Hindlimb muscle (tissue), 1 donor: ENCODE measurements at places on chromosomes 1 and 21. TPM values are rescaled to one million over a fixed set of nuclear protein-coding genes. Genes with fewer than 3 reads are reported as not detected.

DNA sequence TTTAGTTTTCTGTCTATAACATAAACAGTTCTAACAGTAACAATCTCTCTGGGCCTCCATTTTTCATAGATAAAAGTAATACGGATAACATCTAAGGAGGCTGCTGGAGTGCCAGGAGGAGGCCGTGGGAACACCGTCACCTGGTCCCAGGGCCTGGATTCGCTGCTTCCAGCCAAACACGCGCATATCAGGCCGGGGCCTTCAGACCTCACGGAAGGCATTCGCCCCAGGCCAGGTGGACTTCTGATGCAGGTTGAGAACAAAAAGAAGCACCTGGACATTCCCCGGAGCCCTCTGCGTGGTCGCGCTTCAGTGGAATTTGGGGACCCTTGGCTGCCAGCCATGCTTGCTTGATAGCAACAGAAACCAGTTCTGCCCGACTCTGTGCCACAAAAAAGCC, 113.1 kb upstream of the GUCA2B start:
- no peak for DNase-seq

SERPINC1 gene
- 0.12 TPM for polyA plus RNA-seq

DNA sequence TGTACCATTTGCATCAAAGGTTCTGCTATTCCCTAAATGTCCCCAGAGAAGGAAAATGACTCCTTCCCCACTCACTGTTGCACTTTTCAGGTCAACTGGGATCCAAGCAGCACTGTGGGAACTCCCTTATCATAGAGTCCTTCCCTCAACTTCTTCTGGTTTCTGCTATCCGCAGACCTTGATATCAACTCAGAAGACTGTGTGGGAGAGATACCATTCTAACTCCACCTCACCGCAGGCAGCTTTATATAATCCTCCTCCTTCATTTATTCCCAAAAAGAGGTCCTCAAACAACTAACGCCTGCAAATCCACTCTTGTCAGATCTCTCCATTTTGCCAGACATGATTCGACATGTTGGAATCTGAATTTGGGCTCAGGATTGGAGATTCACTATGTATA, 27.3 kb downstream of the LHX9 start:
- no peak for DNase-seq

DNA sequence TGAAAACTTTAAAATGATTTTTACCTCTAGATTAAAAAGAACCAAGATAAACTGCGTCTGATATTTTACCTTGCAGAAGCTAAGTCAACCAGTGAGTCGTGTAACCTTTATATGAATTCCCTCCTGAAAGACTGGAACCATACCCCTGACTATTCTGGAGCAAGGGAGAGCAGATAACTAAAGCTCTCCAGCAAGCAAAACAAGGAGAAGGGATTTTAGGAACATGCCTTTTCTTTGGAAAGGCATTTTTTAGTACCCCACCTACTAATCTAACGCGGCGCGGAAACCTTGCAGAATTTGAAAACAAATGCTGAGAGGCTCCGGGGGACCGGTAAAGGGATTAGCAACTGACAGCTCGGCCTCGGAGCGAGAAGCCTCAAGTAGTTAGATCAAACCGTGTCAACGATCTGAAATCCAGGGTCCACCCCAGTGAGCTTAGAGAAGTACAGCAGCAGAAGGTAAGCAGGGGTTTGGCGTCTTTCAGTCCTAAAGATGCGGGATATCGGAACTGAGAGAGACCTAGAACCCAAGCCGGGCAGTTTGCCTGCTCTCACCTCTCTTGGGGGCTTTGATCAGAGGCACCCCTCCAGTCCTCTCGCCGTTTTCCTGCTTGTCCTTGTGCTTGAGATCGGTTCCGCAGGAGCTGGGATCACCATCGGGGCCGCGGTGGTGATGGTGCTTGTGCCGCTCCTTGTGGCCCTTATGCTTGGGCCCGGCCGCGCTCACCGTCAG, 954 bp downstream of the RSBN1 start:
- DNase-seq = no peak

- DNase-seq = no peak
Observed at GRCh38 chr1:239617259-239617658, 230.9 kb downstream of the CHRM3 start.

DNA sequence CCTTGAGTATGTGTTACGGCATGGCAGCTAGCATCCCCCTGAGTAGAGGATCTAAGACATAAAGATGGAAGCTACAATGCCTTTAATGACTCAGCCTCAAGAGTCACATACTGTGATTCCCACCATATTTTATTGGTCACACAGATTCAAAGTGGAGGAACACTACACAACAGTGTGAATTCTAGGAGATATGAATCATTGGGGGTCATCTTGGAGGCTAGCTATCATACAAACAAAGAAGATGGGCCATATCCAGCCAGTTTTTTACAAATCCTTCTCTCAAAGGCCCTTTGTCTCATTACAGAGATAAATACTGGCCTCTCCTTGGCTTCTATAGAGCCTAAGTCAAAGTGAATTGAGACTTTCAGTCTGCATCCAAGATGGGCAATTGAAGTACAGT, 177.0 kb downstream of the TBX15 start:
- no peak for DNase-seq

DNA sequence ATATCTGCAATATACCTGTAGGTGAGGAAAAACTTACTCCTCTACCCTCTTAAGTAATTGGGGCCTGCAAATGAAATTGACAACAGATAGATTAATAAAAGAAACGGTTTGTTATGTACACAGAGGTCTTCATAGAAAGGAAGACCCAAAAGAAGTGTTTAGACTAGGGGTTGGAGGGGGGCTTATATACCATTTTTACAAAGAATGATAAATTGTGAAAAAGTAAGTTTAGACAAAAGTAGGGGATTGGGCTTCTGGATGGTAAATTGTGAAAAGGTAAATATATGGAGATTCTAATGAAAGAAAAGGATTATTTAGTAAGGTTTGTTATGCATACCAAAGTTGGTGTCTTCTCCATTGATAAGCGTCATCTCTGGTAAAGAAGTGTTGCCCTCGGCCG, 73.2 kb upstream of the KIAA1614 start:
- DNase-seq = no peak

DNA sequence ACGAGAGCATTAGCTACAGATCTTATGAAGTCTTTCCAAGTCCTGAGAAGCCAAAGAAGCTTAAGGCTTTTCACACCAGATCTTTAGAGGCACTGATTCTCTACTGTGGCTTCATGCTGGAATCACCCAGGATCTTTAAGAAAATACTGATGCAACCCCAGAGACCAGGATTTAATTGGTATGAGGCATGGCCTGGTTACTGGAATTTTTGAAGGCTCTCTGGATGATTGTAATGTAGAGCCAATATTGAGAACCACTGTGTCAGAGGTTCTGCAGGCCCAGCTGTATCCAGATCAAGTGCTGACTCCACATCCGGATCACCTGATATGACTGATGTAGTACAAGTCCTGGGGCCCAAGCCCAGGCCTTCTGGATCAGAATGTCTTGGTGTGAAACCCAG, 105.7 kb downstream of the PLPPR5 start:
- DNase-seq = no peak

- DNase-seq = no peak
Observed at GRCh38 chr1:90977522-90977921, 44.3 kb downstream of the ZNF644 start.

DNA sequence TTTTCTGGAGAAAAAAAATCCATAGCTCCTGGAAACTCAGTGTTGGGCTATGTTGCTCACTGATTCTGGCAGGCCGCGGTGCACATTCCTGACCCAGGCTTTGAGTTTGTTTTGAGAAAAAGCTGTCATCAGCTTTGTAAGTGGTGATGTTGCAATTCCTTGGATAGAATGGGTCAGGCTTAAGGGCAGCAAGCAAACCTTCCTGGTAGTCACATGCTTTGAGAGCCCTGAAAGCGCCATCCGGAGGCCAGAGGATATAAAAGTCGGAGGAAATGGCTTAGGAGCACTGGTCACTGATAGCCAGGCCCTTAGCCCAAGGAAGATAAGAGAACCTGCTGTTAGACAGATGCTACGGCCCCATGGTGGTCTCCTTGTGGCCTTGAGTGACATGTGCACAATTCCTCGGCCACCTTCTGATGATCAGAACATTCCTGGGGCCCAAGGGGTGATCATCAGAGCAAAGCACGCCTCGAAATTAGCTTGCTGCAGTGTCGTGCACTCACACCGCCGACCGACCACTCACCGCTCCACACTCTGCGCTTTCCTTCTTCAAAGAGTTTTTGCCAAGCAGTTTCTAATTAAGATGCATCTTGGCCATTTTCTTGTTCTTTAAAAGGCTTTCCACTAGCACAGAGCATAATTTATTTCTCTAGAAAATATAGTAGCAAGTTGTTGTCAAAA, 78.6 kb downstream of the MAN1C1 start:
- DNase-seq = peak; percentile 60

DNA sequence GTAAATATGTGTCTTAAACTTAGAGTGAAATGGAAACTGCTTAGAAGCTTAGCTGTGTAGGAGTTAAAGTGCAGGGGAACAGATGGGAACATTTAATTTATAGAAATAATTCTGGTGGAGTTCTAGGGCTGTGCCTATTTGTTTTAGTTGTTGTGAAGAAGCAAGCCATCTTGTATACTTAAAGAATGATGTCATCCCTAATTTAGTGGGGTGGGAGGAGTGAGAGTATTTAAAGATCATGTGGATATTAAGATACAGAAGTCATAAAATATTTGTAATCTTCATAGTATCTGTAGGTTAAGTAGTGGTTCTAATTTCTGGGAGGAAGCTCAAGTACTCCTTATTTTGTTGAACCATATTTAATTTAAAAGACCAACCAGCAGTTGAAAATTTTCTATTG, 41.5 kb downstream of the BACH1 start:
- no peak for DNase-seq

DNA sequence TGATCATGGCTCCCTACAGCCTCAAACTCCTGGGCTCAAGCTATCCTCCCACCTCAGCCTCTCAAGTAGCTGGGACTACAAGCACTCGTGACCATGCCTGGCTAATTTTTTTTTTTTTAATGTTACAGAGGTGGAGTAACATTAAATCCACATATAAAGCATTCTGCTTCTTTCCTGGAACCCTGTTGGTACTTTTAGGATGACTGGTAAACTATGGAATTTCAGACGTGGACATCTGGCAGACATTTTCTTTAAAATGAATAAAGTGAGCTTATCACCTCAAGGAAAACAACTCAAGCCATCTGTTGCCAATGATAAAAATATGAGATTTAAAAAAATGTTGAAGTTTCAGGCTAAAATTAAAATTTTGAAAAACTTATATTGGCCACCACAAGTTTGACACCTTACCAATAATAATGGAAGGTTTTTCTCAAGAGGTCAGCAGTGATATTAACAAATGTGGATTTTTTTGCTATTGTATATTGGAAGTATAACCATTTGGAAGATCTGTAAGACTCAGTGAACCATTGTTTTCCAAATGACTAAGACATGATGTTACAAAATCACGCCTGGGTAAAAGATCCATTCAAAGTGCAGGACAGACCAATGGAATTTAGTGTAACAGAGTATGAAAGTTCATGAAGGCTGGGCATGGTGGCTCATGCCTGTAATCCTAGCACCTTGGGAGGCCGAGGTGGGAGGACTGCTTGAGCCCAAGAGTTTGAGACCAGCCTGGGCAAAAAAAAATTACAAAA, 52.7 kb upstream of the EIF4G3 start:
- DNase-seq = no peak

GRCh38 chr1:91402023-91402422, 2.6 kb downstream of the HFM1 start:
- DNase-seq = no peak

- no peak for DNase-seq
Observed at GRCh38 chr1:9233241-9233941, 1.2 kb upstream of the H6PD start.
